ENCODE measurements at places on chromosomes 3 and 15.

GRCh38 chr15:43541785-43542184 lies 24.4 kb downstream of the MAP1A start:
- DNase-seq, result no peak

GRCh38 chr3:50648313-50648712 lies 26.4 kb upstream of the DOCK3 start:
- DNase-seq, result no peak

DNA sequence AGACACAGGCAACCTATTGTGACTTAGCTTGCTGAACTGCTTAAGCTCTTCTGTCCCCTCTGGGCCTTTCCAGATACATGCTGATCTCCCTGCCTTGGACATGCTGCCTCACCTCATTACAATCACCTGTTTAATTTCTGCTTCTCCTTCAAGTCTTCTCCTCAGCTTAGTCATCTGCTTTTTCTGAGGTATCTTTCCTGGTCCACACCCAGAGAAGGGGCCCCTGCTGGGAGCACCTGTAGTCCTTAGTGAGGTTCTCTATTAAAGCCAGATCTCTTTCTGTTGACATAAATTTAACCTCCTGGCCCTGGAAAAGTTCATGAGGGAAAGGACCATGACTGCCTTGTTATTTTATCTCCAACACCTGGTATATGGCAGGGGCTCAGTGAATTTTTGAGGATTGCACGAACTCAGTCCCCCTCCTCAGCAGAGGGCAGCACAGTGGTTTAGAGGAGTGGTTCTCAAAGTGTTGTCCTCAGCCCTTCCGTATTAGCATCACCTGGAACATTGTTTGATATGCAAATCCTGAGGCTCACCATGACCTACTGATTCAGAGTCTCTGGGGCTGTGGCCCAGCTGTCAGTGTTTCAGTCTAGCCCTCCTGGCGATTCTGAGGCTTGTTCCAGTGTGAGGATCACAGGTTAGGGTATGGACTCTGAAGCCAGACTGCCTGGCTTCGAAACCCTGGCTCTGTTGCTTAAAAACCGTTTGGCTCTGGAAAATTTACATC lies 12.7 kb downstream of the COL6A6 start:
- no peak for DNase-seq

DNA sequence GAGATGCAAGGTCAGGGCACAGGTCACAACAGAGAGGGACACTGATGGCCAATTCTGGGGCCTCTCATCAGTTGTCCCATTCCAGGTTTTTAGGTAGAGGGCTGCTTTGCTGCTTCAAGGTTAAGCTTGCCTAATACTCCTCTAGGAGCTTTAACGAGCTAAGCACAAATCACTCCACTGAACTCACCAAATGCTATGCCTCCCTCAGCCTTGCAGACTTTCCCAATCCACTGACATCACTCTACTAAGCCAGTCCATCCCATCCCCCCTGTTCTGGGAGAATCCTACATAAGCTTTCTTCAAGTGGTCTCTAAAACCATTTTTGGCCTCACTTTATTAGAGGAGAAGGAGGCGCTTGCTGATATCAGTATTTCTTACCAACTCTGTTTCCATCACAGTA lies 24.8 kb upstream of the PDCD6IP start:
- DNase-seq, result no peak

GRCh38 chr3:50125541-50126286 lies 29.4 kb upstream of the SEMA3F start:
- DNase-seq, result no peak

- DNase-seq, result no peak
These were observed 35.2 kb downstream of the FBXO45 start for GRCh38 chr3:196603683-196604082.

DNA sequence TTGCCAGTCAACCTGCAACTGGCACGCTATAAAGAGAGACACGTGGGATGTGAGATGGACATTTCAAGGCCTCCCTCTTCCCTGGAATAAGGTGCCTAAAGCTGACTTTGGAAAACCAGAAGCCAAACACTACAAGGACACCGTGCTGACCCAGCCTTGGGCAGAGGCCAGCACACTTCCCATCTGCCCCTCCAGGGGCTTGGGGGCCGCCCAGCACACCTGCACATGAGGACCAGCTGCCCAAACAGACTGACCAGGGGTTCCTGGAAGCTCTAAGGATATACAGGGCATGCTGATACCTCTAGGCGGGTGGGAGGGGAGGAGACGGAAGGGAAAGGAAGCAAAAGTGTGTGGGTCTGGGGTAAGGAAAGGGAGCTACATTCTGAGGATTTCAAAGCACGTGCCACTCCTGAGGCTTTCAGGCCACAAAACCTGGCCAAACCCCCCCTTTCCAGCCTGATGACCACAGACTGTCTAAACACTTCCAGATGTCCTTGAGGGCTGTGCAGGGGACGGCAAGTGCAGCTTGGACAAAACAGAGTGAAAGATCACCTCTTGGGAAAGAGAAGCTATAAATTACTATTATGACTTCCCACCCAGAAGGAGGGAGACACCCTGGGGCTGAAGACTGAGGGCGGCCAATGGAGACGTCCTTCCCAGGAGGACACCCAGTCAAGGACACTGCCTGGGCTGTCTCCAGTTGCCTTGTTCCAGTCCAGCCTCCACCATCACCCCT lies 57.9 kb downstream of the ADCY5 start:
- no peak for DNase-seq

GRCh38 chr3:150635076-150635475 lies 32.0 kb downstream of the SELENOT start:
- DNase-seq, result no peak

GRCh38 chr15:61828860-61829513 lies 231.3 kb downstream of the VPS13C start:
- no peak for DNase-seq

GRCh38 chr3:78565712-78566111 lies 1202.1 kb downstream of the ROBO1 start:
- no peak for DNase-seq

- no peak for DNase-seq
These were observed 301.2 kb downstream of the OXSM start for GRCh38 chr3:26091096-26091495.

GRCh38 chr3:105915524-105915923 lies 46.7 kb upstream of the CBLB start:
- no peak for DNase-seq

DNA sequence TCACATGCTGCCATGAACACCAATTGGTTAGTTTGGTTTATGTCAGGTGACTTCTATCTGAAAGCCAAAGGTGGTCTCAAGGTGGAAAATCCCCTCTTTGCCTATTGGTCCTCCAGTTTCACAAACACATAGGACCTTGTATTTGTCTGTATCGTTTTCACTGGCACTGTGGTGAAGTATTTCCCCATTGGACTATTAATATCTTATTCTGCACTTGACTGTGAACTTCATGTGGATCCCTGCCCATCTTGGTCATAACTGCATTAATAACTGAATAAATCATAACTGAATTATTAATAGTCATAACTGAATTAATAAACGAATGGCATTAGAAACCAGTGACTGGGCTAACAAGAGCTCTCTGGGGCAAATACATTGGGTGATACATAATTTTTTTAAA lies 341.3 kb upstream of the ADAMTS9 start:
- no peak for DNase-seq

DNA sequence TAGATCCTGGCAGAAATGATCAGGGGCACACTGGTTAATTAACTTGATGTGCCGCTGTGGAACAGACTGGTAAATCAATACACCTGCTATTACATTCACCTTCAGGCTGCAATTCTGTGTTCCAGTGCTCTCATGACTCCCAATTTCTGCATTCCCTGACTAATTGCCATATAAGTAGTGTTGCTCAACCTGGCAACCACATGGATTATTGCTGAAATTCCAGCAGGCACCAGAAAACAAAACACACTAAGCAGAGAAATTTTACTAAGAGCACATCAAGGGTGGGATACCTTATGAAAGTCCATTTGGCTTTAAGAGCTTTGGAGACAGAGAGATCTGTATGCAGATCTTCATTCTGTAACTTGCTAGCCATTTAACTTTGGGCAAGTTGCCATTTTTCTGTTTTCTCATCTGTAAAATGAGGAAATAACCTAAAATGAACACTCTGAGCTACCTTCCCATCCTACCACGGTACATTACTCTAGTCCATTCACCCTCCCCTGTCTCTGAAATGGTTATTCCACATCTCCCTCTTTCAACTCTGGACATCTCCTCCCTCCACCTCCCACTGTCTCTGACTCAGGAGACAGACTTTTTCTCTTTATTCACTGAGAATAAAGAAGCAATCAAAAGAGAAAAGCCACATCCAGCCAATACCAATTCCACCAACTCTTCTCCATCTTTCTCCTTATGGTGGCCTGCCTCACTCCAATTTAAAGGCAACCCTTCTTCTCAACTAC lies 54.6 kb downstream of the STAC start:
- DNase-seq, result no peak

DNA sequence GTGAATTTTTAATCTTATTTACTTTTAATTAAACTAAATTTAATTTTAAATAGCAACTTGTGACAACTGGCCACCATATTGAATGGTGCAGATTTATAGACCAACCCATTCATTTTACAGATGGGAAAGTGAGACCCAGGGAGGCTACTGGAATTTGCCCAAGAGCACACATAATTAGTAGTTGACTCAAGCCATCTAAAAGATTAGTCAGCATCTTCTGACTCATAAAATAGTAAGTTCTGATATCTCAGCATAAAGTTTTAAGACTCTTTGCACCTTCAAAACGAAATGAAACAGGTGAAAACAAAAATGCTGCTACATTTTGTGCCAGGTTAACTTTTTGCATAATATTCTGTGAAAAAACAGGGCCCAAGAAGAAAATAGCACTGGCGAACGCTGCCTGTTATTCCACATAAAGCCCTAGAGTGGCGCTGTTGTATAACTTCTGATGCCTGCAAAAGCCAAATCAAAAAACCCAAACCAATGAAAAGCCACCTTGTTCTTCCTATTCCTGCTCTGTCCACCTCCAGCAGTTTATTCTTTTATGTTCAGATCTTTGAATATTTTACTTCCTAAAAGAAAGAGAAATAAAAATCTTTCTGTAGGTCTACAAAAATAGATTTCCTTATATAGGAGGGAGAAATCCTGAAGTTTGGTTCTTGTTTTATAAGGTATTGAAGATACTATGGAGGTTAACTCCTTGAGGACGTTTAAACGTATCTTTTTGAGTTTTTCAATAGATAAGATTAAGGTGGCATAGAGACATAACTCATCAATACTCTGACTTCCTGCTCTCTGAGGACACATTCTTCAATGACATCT lies 62.8 kb downstream of the OTOL1 start:
- DNase-seq, result no peak

- DNase-seq, result no peak
These were observed 182.8 kb upstream of the TOPAZ1 start for GRCh38 chr3:44058868-44059203.

GRCh38 chr3:181455276-181455675 lies 256.4 kb upstream of the SOX2 start:
- no peak for DNase-seq

DNA sequence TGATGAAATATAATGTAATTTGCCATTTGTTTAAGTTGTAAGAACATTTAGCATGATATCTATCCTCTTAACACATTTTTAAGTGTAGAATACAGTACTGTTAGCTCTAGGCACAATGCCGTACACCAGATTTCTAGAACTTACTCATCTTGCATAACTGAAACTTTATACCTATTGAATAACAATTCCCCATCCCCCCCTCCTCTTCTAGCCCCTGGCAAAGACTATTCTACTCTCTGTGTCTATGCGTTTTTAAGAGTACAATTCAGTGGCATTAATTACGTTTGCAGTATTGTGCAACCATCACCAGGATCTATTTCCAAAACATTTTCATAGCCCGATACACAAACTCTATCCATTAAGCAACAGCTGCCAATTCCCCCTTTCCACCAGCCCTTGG lies 261.7 kb downstream of the PLOD2 start:
- no peak for DNase-seq

- no peak for DNase-seq
These were observed 35.2 kb downstream of the NCEH1 start for GRCh38 chr3:172675441-172676193.

GRCh38 chr3:80734920-80735319 lies 967.1 kb upstream of the ROBO1 start:
- no peak for DNase-seq

DNA sequence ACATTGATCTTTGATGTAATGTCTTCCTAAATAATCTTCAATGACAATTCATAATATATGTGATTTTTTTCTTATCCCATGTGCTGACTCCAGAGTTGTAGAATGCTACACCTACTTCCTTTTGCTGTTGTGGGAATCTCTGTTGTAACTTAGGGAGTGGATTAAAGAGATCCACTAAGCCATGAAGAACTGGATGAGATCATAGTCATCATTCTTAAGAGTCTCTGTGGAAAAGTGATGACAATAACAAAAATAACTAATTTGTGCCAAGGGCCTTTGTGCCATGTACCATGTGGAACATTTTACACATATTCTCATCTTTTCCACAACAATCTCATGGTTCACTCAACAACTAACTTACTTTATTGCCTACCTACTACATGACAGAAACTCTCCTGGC lies 162.9 kb upstream of the PDZRN3 start:
- no peak for DNase-seq

- no peak for DNase-seq
These were observed 34.9 kb downstream of the ABHD2 start for GRCh38 chr15:89123181-89123525.

DNA sequence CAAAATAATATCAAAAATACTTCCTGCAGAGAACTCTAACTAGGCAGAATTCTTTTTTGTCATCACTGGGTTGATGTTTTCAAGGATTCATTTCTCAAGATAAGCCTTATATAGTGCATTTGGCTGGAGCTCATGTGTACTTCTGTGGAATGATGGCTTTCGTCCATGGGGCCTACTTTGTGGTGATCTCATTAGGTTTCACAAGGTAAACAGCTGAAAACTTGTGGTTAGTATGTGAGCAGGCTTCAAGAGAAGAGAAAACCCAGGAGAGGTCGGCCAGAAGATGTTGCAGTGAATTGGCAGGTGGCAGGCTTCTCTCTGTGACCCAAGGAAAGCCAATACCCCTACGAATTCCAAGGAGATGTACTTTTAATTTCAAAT lies 121.4 kb upstream of the PHLDB2 start:
- no peak for DNase-seq

GRCh38 chr3:50251220-50251619 lies 15.2 kb downstream of the GNAI2 start:
- DNase-seq, result no peak

DNA sequence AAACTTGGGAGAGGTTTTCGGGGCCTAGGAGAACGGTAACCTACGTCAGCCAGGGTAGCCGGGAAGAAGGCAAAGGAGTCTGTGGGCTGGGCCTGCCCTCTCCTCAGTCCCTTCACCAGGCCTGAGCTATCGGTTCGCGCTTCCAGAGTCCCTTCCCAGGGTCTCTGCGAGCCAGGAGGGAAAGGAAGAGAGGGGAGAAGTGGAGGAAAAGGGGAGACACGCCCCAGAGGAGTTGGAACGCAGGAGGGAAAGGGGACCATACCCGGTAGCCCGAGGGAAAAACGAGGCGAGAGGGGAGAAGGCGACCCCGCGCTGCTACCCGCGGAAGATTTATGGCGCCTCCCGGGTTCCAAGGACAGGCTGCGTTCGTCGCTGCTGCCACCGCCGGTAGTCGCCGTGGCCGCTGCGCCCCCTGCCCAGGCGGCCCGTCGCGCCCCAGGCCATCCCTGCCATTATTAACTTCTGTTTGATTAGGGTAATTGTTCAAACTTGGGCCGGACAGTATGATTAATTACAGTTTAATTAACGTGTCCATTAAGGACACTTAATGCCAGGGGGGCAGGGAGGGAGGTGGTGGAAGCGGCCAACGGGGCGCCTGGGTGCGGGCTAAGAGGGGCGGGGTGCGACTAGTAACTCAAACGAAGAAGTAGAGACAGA lies 3.4 kb upstream of the SKOR1 start:
- DNase-seq, result no peak

- DNase-seq, result no peak
These were observed 28.3 kb downstream of the SEC61A1 start for GRCh38 chr3:128080323-128081080.

Data from stimulated activated CD8-positive, alpha-beta memory T cell treated with anti-CD3 and anti-CD28 coated beads, Interleukin-4, amount 100 ng/mL, for 4 hours (primary cell).